Fibroblast of skin of back (primary cell): ENCODE measurements at places on chromosomes 11 and 22.

DNA sequence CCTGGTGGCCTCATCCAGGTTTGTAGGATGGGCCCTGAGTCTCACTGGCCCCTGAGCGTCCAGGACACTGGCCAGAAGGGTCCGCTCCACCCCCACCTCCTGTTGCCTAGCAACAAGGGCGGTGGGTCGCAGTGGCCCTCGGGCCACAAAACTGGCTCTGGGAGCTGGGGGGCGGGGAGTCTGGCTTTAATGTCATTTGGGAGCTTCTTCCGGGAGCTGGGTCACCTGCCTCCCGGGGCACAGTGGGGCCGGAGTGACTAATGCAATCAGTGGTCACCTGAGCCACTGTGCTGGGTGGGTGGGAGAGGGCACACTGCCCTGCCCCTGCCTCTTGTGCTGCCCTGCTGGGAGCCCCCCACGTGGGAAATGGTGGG lies 2.6 kb downstream of the TH start:
- no peak for DNase-seq

GRCh38 chr11:80822308-80822707 lies 1381.5 kb upstream of the TENM4 start:
- DNase-seq, result no peak

- peak; percentile 9 for DNase-seq
Measured at GRCh38 chr11:84673753-84674152, 953.4 kb downstream of the DLG2 start.

DNA sequence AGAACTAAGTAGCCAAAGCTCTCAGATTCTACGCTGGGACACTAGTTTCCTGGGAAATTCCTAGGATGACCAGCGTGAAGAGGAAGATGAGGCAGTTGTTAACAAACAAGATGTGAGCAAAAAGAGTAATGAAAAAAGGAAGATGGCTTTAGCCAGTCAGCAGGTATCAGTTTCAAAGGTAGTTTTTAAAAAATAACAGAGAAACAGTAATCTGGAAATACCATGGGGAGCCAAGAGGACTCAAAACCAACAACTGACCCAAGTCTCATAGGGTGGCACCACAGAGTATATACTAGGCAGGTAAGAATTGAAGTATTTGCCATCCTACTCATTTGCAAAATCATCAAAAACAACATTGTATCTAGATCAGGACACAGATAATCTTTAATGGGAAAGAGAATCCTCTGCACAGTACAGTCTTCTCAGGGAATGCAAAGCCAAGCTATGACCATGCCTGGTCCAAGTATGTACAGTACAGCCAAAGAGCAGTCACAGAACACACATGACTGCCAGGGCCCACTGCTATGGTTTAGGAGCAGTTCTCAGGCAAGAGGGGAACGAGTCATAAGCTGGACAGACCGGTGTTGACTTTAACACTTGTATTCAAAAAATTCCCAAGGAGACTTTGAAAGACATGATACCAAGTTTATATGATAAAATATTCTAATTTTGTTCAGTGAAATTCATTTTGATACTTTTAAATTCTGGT lies 20.6 kb downstream of the MSANTD4 start:
- peak; percentile 23 for DNase-seq

GRCh38 chr11:47981667-47982404 lies 1.5 kb downstream of the PTPRJ start:
- DNase-seq, result no peak
